ENCODE measurements at places on chromosomes 7 and 10.

DNA sequence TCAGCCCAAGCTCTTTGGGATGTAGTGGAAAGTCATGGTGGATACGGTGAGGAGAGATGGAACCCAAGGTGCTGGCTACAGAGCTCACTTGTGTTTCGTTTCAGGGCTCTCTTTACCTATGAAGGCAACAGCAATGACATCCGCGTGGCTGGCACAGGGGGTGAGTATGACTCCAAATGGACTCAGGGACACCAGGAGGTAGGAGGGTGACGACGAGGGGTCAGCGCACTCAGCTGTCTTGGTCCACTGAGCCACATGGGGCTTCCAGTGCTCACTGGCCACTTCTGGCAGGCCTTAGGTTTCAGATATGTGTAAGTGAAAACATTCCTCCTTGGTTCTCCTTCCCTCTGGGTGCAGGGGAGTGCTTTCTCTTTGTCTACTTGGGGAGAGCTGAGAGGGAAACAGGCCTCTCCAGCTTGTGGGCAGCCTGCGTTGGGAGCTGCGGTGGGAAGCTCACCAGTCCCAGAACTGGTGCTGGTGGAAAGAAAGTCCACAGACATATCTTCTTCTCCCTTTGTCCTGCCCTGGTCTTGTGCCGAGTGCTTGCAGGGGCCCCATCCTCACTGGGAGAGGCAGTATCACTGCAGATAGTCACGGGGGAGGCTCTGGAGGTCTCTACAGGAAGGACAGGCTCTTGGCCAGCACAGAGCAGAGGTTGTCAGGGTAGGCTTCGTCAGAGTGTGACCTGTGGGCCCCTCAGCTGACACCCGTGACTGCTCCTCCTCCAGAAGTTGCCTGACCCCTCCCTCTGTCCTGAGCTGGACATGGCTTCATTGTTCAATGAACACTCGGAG is 5.8 kb downstream of the DBNL start:
- DNase-seq, result no peak

- no peak for DNase-seq
Measured at GRCh38 chr7:85106719-85107118, 80.1 kb downstream of the SEMA3D start.

- peak; percentile 15 for DNase-seq
Measured at GRCh38 chr7:34096198-34096651, 190.9 kb downstream of the BMPER start.

- no peak for DNase-seq
Measured at GRCh38 chr10:101124933-101125332, 6.2 kb upstream of the TLX1 start.

GRCh38 chr7:45237788-45238461 is 80.3 kb downstream of the RAMP3 start:
- no peak for DNase-seq

DNA sequence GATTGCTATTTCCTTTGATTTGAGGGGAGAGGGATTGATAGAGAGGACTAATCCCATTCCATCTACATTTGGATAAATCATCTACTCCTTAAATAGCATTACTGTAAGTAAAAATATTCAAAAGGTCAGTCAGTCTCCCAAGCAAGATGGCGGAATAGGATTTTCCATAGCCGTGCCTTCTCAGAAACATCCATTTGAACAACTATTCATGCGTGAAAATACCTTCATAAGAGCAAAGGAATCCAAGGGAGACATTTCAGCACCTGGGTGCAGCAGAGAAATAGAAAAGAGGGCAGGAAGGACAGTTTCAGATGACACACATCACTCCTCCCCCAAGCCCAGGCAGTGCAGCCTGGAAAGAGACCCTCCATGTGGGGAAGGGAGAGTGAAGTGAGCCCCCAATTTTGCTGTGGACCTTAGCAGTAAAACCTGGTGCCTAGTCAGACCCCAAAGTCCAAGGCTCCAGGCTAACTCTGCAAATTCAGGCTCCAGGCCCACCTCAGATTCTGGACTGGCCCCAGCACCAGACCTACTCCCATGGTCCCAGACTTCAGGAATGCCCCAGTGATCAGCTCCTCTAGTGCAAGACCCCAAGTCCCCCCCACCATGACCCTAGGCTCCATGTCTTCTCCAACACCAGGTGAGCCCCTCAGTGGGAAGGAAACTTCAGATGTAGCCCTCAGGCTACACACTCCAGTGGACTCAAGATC is 104.3 kb upstream of the LANCL2 start:
- DNase-seq, result no peak

DNA sequence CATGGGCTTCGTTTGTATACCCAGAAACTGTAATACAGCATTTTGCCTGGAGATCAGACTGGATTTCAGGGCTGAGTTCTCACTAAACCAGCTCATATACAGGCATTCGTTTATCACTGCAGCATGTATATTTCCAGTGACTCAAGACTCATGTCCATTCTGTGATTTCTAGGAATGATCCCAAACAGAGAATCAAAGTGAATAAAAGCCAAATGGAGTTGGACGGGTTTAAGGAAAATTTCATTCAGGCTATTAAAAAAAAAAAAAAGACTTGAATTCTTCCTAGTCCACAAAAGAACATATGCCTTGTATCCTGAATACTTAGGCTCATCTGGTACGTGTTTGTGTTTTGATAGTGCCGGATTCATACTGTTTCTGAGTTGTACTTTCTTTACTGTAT is 46.8 kb downstream of the TET1 start:
- no peak for DNase-seq

DNA sequence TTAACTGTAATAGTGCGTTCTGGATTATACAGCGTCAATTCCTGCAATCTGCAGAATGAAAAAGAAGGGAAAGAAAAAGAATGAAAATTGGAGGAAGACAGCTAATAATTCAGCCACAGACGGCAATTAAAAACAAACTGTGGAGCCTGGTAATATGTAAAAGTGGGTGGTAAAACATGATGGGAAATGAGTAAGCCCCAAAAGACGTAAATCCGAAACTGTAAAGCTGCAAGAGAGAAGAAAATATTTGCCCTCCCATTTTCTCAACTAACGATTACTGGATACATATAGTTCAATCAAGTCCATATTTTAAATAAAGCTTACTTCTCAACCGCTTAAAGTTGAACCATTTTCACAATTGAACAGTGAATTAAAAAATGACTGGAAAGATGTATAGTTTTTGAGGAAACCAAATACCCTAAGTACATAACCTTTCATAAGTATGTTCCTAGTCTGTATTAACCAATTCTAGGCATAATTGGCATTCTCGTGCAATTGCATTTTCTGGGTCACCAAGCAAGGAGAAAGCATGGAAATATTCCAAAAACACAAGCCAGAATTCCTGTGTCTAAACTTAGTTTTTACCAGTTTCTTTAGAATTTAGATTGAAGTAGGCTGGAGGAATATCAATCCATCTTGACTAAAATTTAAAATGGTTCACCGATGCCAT is 44.8 kb downstream of the MALSU1 start:
- DNase-seq, result no peak

DNA sequence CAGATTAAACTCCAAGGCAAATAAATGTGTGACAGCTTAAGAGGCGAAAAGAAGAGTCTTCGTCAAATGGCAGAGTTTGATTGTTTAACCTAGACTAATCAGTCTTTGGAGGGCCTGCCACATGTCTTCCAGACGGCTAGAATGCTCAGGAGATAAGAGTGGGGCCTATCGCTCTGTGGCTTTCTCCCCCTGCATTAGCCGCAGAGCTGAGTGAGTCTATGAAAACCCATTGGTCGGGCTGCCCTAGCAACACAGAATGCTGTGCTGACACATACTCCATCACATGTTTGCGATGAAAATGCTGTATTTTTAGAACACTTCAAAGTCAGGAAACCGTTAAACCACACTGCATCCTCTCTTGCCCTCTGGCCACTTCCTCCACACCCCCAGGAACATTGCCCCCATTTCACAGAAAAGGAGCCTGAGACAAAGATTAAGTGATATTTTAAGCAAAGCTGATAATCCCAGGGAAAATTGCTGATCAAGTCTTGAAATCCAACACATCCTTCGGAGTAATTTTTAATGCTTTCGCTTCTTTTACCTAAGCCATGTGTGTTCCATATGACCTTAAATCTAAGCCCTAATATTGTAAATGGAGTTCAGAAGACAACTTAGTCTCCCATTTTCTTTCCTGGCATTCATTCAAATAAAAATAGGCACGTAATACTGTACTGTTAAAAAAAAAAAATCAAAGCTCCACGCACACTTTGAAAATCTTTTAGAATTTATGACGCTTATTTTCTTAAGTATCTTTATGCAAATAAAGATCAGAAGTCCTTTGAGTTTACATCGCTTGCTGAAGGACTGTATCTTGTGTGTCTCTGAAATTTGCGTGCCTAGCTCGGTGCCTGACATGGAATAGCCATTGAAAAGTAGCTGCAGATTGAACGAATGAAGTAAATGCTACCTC is 161.2 kb downstream of the CELF2 start:
- DNase-seq, result peak; percentile 55

- DNase-seq, result no peak
Measured at GRCh38 chr7:34552502-34552901, 105.5 kb upstream of the NPSR1 start.

DNA sequence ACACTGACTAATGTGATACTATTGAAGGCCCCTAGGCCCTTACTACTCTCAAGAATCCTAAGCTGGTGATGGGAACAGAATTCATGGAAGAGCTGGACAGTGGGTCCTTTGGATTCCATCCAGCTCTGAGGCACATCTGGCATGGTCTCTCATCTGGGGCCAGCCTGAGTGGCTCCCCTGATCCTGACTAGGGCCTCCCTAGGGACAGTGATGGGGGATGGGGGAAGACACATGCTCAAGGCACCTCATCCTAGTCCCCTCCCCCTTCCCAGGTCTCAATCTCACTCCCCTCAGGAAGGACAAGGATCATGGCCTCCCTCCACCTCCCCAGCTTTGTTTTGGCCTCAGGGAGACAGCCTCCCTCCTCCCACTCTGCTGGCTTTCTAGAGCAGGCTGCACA is 1.8 kb downstream of the KCNIP2 start:
- no peak for DNase-seq

- no peak for DNase-seq
Measured at GRCh38 chr7:138948403-138948802, 32.8 kb downstream of the KIAA1549 start.

DNA sequence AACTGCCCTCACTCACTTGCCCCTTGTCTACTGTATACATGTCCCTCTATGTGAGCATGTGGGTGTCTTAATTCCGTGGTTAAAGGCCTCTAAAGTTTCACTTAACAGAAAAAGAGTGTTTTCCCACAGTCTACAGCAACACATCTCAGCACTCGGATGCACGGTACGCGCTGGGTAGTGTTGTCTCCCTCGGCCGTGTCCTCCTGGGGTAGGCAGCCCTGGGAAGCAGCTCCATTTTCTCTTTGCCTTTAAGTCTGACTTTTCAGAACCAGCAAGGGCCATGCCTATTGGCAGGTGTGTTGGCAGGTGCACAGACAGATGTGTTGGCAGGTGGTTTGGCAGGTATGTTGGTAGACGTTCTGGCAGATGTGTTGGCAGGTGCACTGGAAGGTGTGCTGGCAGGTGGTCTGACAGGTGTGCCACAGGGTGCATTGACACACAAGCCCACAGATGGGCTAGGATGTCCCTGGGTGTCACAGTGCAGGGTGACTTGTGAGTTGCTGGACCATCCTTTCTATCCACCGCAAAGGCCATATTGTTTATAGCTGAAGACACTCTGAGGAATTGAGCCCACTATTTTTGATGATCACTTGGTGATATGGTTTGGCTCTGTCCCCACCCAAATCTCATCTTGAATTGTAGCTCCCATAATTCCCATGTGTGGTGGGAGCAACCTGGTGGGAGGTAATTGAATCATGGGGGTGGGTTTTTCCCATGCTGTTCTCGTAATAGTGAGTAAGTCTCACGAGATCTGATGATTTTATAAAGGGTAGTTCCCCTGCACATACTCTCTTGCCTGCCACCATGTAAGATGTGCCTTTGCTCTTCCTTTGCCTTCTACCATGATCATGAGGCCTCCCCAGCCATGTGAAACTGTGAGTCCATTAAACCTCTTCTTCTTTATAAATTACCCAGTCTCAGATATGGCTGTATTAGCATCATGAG is 296.9 kb downstream of the TNS3 start:
- no peak for DNase-seq

GRCh38 chr10:34075254-34075926 is 739.7 kb downstream of the PARD3 start:
- DNase-seq, result no peak

GRCh38 chr10:102994531-102995295 is 76.6 kb downstream of the CNNM2 start:
- DNase-seq, result no peak

DNA sequence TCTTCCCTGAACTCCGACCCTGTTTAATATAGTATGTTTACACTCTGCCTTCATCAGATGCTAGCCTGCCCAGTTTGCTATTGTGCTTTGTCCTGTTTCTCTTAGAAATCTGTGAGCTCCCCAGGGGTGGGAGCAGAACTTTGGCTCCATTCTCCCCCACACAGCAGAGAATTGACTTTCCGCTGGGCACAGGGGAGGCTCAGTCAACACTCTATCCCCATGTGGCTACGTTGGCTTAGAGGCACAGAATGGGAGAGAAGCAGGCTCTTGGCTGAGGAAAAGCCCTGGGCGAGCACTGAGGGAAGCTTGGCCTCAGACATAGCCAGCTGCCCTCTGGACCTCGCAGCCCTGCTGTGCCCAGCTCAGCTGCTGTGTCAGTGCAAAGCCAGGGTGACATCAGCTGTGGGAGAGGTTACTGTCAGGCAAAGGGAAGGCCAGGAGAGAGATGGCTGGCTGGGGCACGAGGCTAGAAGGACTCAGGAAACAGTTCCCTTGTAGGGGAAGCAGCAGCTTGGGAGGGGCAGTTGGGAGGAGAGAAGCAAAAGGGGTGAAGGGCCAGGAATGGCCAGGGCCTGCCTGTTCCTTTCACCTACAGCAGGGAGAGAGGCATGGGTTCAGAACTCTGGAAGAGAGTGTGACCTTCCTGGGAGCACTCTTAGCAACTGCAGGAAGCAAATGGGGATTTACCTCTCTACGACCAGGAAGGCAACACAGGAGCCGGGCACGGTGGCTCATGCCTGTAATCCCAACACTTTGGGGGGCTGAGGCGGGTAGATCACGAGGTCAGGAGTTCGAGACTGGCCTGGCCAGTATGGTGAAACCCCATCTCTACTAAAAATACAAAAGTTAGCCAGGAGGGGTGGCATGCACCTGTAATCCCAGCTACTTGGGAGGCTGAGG is 5.8 kb upstream of the SCD start:
- peak; percentile 60 for DNase-seq

GRCh38 chr7:102004848-102005247 is 187.4 kb downstream of the CUX1 start:
- no peak for DNase-seq

- DNase-seq, result no peak
Measured at GRCh38 chr7:69593511-69593910, 4.8 kb upstream of the AUTS2 start.

DNA sequence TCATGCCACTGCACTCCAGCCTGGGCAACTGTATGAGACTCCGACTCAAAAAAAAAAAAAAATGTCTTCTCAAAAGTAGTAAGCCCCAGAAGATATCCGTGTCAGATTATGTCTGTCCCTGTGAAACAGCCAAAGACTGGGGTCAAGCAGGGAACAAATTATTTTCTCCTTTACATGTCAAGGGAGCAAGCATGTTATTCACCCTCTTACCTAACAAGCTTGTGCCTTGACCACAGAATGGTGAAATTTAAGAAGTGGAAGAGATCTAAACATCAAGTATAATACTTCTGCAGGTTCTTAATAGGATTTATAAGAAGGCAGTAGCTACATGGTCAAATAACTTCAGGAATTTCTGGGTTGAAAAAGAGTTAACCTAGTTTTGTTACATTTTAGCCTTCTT is 187.9 kb downstream of the ZNF365 start:
- no peak for DNase-seq

Measured in hepatocyte (in vitro differentiated cells).